Erythroblast (primary cell): ENCODE measurements at places on chromosomes 6 and 20.

DNA sequence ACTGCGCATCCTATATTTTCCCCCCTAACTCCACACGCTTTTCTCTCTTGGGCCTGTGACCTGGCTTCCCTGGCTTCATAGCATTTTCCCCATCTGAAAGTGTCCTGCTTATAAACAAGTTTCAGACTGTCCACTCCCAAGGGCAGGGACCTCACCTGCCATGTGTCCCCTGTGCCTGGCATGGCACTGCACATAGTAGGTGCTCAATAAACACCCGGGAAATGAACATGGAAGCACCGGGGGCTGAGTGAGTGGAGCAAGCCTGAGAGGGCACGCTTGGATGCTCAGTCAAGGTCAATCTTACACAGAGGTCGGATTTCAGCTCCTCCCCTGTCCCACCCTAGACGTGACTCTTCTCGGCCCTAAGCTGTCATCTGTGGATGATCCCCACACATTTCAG is 96.9 kb downstream of the NFATC2 start:
- no peak for DNase-seq

DNA sequence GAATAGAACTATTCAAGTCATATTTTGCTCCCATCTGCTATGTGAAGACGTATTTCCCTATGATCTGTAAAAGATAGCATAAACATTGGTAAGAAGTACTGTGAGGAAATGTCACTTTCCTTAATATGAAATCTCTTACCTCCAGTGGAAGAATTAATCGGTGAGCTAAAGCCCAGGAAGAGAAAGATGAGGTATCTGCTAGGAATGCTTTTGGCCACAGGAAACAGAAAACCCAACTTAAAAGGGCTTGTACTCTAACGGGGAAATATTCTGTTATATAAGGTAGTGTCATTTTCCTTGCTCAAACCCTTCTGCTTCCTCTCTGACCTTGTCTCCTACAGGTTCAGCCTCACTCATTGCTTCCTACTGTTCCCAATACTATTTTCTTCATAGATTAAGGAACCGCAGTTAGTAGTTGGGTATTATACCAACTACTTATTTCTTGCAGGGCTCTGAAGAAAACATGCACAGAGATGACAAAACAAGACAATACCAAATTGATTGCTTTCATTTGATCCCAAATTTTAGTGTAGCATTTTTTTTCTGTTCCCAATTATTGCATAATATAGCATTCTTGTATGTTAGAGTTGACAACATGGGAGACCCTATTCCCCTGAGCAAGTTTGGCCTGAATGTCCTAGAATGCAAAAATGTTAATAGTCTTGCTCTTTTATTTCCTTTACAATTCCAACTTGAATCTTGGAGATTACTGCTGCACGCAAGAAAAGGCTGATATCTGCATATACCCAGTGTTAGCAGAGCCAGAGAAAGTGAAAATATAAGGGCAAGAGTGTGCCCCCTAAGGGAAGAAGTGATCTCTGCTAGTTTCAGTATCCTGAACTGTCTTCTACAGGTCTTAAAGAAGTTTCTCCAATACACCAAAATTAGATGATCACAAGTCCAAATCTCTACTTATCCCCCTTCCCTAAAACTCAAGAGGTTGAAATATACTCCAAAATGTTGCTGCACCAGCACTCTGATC is 65.3 kb downstream of the AFG1L start:
- peak; percentile 44 for DNase-seq

DNA sequence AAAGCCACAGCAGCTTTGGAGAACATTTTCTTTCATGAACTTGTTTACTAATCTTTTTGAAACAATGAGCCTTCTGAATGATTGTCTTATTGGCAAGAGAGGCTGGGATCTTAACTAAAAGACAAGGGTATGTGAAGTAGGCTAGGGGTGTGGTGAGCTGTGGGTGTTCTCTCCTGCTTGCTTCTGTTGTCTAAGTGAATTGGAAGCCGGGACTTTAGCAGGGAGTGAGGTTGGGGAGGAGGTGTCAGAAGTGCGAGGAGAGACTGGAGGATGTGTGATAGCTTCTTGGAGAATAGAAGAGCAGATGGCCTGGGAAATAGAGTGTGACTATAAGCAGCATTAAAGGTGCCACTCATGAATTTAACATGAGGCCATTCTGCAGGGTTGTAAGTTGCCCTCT is 562.8 kb downstream of the UTRN start:
- no peak for DNase-seq

DNA sequence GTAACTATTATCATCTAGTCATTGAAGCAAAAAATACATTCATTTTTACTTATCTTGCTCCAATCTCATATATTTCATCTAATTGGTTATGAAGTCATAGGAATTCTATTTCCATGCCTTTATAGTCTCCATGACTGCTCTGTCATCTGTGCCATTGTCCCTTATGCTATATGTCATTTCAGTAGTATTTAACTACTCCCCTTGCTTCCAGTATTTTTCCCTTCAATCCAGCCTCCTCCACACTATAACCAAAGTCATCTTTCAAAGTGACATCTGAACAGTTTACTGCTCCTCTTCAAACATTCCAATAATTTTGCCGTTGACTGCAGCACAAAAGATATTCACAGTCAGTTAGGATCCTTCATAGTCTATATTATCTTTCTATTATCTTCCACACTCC is 216.6 kb upstream of the HS3ST5 start:
- DNase-seq = no peak

DNA sequence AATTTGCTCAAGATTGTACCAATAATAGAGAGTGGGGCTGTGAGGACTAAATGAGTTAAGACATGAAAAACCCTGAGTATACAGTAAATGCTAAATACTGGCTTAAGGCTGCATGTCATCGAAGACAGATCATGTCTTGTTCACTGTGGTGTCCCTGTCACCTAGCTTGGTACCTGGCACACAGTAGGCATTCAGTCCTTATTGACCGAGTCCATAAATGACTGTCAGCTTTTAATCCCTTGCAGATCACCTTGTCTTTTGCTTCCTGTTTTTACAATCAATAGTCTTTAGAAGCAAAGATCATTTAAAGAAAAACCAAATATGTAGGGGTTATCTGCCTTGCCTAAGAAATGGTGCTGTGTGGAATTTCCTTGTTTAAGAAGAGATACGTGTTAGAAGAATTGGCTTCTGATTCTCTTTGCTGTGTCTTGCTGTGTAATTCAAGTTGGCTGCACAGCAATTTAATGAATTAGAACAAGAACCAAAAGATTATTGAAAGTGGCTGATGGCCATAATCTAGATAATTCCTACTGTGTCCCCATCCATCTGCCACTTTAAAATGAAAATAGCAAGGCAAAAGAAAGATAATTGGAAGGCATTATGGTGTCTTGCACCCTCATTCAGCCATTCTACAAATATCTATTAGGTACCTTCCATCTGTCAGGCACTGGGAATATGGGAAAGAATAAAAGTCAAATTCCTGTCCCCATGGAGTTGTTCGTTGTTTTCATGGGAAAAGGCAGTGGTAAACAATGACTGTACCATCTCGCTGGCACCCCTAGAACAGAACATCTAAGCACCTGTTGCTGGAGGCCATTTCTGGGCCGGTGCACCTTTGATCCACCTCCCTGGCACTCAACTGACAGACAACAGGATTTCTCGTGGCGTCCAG is 12.4 kb upstream of the MAPK13 start:
- DNase-seq = peak; percentile 68

DNA sequence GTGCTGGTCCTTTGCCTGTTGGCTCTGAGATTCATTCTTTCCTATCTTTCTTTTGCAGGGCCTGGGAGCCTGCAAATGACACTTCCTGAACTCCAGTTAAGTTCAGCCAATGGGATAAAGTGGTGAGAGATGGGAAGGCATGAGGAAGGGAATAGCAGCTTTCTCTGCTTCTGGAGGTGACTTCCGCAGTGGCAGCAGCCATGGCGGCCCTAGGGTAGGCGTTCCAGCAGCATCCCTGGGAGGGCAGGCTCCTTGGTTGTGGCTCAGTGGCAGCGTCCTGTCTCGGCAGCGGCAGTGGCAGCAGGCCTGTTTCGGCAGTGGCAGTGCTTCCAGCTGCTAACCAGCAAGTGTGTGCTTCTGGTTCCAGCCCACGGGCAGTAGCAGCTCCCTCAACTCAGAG is 7.3 kb upstream of the MDFI start:
- no peak for DNase-seq
